Kidney tubule cell (primary cell): ENCODE measurements at places on chromosomes 6 and 20.

DNA sequence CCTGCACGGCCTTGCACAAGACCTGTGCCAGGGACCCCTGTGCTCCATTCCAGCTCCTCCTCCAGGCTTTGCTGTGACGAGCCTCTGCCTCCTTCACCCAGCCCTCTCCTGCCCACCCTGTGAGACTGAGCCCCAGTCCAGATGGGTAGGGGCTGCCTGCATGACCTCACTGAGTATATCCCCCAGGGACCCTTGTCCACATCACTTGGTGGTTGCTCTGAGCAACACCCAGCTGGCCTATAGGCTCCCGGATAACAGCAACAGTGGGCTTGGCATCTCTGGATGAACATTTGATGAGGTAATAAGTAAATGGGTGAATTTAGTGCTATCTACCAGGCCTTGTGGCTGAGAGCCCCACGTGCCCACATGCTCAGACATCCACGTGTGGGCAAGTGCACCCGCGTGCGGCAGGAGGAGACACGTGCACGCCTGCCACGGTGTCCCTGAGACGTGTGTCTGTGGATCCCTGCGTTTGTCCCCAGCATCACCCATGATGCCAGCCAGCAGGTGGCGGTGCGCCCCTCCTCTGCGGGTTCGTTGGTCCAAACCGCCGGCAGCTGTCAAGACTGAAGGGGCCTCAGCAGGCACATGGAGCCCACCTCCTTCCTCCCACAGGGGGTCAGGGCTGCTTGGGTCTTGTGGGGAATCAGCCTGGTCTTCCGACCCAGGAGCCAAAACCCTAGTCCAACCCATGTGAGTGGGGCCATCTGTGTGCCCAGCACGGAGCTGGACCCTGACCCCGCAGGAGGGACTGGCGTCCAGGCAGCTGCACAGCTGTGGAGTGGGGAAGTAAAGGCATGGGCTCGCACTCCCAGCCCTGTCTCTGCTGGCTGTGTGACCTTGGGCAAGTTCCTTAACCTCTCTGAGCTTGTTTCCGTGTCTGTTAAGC, 45.9 kb downstream of the FGD2 start:
- peak; percentile 75 for DNase-seq

GRCh38 chr6:36699348-36699747, 1.7 kb downstream of the RAB44 start:
- no peak for DNase-seq

GRCh38 chr20:57653910-57654309, 33.7 kb upstream of the ZBP1 start:
- DNase-seq = no peak

DNA sequence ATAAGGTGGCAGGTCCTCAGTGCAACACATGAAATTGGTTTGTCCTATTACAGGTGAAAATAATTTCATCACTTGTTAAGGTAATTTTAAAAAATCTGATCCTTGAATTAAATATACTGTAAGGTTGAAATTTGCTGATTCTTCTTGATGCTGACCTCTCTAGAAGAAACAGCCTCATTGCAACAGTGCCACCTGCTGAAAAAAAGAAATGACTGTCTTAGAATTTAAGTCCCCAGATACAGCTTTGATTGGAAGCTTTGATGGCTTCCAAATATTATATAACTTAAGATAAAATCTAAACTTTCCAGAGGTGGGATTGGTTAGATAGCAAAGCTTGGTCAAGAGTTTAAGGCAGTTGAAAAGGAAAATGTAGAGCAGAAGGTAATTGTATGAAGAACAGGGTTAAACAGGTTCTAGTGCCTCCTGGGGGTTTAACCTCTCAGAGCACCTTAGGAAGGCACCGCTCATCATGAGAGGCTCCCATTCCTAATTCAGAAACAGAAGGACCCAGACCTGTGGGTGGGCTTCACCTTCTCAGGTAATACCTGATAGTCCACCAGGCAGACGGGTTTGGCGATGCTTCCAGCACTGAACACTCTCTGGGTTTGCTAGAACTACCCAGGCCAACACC, 401.0 kb downstream of the PAX1 start:
- DNase-seq = no peak

DNA sequence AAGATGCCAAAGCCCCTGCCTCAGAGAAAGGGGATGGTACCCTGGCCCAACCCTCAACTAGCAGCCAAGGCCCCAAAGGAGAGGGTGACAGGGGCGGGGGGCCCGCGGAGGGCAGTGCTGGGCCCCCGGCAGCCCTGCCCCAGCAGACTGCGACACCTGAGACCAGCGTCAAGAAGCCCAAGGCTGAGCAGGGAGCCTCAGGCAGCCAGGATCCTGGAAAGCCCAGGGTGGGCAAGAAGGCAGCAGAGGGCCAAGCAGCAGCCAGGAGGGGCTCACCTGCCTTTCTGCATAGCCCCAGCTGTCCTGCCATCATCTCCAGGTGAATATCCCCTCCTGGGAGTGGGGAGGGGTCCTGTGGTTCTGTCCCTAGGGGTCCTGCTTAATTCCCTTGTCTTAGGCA, 1.1 kb downstream of the MYLK2 start:
- no peak for DNase-seq

DNA sequence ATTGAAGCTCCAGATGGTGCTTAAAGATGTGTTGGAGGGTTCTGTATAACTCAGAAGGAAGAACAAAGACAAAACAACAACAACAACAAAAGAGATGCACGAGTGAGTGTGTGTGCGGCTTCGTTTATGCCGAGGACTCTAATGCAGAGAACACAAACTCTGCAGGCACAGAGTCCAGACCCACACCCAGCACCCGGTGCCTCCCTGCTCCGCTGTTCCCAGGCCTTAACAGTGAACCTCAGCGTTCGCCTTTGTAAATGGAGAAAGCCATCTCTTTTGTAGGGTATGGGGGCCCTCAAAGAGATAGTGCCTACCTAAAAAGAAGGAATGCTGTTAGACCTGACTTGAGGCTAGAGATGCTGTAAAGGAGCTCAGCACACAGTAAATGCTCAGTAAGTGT, 243.3 kb downstream of the ERMARD start:
- DNase-seq = no peak

GRCh38 chr6:3208098-3208774, 19.2 kb downstream of the TUBB2B start:
- no peak for DNase-seq

- no peak for DNase-seq
These were observed 701.3 kb upstream of the CHD6 start for GRCh38 chr20:42319252-42320013.

DNA sequence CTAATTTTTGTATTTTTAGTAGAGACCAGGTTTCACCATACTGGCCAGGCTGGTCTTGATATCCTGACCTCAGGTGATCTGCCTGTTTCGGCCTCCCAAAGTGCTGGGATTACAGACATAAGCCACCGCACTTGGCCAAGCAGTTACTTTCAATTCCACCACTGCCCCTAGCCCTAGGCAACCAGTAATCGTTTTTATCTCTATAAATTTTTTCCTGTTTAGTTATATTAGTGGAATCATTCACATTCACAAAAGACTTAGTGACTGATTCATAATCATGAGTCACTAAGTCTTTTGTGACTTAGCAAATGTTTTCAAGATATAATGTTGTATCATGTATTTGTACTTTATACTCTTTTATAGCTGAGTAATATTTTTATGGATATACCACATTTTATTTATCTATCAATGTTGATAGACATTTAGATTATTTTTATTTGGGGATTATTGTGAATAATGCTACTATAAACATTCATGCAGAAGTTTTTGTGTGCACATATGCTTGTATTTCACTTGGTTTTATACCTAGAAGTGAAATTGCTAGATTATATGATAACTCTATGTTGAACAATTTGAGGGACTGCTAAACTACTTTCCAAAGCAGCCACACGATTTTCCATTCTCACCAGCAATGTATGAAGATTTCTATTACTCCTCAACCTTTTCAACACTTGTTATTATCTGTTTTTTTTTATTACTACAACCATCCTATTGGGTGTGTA, 421.4 kb upstream of the ID4 start:
- DNase-seq = peak; percentile 80

DNA sequence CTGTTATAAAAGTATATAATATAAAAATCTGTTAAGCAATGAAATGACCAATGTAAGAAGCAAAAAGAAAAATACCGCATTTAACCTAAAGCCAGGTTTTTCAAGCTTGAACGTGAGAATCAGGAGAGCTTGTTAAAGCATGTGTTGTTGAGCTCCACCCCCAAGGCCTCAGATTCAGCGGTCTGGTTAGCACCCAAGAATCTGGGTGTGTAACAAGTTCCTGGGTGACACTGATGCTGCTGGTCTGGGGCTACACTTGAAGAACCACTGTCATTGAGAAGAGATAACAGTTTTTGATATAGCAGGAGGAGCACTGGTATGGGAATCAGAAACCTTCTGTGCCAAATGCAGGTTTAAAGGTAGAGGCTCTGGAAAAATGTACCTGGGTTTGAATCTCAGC, 154.0 kb downstream of the ID4 start:
- no peak for DNase-seq

DNA sequence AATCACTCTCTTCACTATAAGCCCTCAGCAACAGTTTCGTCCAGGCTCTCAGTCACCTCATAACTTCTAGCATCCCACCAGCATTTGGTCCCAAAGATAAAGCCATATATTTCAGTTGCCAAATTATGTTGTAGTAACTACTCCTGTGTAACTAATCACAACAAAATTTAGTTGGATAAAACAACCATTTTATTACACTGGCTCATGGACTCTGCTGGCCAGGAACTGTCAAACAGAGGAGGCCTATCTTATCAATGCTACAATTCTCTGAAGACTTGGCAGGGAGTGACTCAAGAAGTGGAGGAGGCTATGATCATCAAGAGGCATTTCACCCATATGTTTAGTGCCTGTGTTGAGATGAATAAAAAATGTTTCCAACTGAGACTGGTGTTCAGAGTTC, 1082.3 kb upstream of the GJE1 start:
- no peak for DNase-seq

- DNase-seq = no peak
These were observed 3.4 kb upstream of the HELZ2 start for GRCh38 chr20:63577317-63577894.

GRCh38 chr6:159261995-159262394, 92.8 kb downstream of the FNDC1 start:
- no peak for DNase-seq

GRCh38 chr6:150149146-150149545, 6.3 kb downstream of the PPP1R14C start:
- peak; percentile 65 for DNase-seq

DNA sequence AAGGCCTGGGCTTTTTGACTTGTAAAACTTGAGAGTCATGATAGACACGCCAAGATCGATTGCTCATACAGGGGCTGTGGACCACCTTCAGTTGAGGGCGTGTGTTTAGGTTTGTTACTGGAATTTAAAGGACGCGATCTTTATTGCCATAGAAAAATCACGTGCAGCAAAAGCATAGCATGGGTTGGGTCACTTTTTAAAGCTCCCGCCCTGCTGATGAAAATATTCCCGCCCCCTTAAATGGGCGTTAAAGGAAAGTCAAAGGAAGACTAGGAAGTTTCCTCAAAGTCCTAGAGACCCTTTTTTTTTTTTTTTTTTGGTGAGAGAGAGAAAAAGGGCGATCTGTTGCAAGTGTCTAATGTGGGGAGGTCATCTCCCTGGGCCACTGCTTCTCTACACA, 23.1 kb downstream of the TFAP2A start:
- no peak for DNase-seq

GRCh38 chr6:119110601-119111548, 32.4 kb upstream of the FAM184A start:
- peak; percentile 61 for DNase-seq

GRCh38 chr6:89596484-89596883, 42.1 kb downstream of the LYRM2 start:
- DNase-seq = no peak

DNA sequence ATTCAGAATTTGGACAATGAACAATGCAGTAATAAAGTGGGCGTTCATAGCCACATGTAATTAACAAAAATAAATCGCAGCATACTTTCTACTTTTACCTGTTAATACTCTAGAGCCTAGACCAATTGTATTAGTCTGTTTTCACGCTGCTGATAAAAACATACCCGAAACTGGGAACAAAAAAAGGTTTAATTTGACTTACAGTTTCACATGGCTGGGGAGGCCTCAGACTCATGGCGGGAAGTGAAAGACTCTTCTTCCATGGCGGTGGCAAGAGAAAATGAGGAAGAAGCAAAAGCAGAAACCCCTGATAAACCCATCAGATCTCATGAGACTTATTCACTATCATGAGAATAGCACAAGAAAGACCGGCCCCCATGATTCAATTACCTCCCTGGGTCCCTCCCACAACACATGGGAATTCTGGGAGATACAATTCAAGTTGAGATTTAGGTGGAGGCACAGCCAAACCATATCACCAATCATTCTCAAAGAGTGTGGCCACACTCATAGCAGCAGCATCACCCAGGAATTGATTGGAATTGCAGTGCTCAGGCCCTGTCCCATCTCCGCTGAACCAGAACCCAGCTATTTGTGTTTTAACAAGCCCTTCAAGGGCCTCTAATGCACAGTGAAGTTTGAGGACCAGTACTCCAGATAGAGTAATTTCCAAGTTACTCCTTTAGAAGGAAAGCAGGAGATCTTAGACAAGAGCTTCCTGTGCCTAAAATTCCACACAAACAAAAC, 650.0 kb downstream of the KIF16B start:
- no peak for DNase-seq

DNA sequence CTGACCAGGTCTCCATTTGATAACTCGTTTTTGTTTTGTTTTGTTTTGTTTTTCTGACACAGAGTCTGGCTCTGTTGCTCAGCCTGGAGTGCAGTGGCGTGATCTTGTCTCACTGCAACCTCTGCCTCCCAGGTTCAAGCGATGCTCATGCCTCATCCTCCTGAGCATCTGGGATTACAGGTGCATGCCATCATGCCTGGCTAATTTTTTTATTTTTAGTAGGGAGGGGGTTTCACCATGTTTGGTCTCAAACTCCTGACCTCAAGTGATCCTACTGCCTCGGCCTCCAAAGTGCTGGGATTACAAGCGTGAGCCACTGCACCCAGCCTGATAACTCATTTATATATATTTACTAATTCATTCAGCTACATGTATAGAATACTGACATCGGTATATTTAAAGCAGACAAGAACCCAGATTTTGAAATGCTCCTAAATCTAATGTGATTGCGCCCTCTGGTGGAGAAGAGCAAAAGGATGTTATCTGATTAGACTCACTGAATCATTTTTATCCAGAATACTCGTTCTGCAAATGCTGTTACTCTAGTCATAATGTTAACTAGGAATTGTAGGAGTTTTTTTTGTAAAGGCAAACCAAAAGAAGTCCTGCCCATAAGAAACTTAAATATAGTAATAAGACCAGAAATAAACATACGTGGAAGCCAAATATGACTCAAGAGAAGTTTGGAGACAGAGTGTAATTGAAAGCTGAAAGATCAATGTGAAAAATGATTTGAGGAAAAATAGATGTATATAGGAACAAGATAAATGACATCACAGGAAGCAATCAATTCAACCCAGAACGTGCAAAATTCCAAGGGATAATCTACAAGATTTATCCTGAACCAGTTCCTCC, 5.3 kb upstream of the COL12A1 start:
- peak; percentile 68 for DNase-seq

- DNase-seq = no peak
These were observed 6.7 kb downstream of the ACOT13 start for GRCh38 chr6:24673625-24674024.

GRCh38 chr6:81753711-81754577, 1.5 kb upstream of the TENT5A start:
- DNase-seq = peak; percentile 64

- no peak for DNase-seq
These were observed 252.7 kb downstream of the TAF4 start for GRCh38 chr20:61812845-61813485.

- no peak for DNase-seq
These were observed 28.1 kb downstream of the PKIG start for GRCh38 chr20:44610313-44610962.

- peak; percentile 74 for DNase-seq
These were observed 43.6 kb upstream of the IER3 start for GRCh38 chr6:30787954-30788353.
